Stimulated activated CD4-positive, alpha-beta T cell treated with anti-CD3 and anti-CD28 coated beads, Interleukin-2, amount 100 ng/mL, for 24 hours (primary cell): ENCODE measurements at places on chromosomes 1 and 21.

GRCh38 chr1:51922040-51922439 lies 43.5 kb upstream of the NRDC start:
- DNase-seq: no peak

DNA sequence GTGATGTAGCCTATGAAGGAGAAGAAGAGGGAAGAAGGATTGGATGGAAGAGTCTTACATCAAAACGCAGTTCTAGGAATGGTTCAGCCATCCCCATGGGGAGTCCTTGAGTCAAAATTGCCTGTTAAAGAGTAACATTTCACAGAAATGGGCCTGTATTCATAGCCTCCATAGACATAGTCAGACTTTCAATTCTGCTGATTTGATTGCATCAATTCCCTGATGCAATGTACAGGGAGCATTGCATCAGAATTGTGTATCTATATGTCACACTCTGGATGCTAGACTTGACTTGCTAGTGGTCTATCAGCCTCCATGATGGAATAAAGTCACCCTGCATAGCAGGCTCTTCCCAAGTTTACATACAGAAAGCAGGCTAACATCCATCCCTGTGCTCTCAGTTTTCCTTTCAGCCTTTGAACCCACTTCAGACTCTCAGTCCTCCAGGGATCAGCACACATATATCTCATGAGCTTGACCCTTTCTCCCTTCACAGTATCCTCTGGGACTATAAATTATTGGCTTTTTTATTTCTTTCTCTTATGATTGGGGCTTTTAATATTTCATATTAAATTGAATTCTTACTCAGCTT lies 1111.7 kb upstream of the B3GALT2 start:
- DNase-seq: no peak

- DNase-seq: no peak
Observed at GRCh38 chr1:159091607-159092031, 15.1 kb upstream of the AIM2 start.

GRCh38 chr1:156308078-156308477 lies 9.0 kb upstream of the VHLL start:
- DNase-seq: no peak

- no peak for DNase-seq
Observed at GRCh38 chr1:5389101-5389885, 602.9 kb downstream of the NPHP4 start.
